ENCODE measurements at places on chromosomes 16 and 17.

- DNase-seq = no peak
Measured at GRCh38 chr16:69089091-69089910, 16.2 kb upstream of the HAS3 start.

DNA sequence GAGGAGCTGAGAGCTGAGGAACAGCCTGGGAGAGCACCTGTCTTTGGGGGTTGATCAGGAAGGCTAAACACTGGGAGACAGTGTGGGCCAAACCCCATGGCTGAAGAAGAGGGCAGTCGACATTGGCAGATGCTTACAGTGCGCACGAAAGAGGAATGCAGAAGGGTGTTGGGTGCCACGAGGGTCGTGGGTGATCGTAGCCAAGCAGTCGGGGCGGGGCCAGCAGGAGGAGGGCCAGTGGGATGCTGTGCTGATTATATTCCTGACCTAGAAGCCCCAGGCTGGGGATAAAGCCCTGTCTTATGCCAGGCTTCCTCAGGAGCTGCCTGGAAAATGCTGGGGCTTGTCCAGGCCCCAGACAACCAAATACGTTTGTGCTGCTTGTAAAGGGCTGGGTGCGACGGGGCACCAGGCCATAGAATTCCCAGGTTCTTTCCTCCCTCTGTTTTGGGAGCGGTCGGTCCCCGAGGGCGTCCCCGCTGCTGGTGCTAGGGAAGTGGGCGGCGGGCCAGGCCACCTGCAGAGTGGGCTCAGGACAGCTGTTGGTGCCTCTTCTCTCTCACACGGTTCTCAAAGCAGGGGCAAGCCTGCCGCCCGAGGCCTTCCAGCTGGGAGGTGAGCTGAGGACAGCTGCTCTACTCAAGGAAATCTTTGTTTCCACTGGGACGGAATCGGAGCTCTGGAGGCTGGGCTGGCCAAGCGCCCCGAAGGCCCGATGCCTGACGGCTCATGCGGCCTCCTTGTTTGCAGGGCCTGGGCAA, 10.0 kb downstream of the C1QTNF1 start:
- no peak for DNase-seq

GRCh38 chr17:17398943-17399926, 77.6 kb upstream of the MED9 start:
- DNase-seq = no peak

DNA sequence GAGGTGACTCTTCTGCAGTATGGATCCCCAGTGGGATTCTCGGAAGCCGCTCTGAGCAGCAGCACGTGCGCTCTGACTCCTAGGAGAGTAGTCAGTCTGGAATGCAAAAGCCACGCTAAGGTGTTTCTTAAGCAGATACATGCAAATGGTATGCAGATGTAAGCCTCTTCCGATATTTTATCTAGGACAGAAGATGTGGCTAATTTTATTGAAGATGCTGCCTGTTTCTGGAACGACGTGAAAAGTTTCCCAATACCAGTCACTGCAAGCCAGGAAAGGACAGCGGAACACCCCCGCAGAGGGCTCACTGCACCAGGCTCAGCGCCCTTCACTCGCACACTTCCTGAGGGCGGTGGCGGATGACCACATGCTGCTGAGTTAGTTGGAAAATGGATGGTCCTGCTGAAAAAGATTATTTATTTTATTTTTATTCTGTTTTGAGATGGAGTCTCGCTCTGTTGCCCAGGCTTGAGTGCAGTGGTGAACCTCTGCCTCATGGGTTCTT, 10.1 kb downstream of the FADS6 start:
- no peak for DNase-seq

DNA sequence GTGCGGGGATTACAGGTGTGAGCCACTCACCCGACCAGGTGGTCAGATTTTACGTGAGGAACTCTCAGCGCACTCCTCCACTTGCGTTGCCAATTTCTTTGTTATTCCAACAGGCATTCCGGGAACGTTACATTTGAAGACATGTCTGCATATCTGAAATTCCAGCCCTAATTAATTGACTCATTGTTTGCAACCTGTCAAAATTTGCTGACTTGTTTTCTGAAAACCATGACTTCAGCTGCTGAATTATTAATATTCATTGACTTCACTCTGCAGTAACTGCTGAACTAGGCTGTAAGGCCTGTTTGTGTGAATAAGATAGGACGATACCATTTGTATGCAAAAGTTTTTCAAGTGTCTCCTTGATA, 16.6 kb downstream of the G6PC1 start:
- DNase-seq = no peak

DNA sequence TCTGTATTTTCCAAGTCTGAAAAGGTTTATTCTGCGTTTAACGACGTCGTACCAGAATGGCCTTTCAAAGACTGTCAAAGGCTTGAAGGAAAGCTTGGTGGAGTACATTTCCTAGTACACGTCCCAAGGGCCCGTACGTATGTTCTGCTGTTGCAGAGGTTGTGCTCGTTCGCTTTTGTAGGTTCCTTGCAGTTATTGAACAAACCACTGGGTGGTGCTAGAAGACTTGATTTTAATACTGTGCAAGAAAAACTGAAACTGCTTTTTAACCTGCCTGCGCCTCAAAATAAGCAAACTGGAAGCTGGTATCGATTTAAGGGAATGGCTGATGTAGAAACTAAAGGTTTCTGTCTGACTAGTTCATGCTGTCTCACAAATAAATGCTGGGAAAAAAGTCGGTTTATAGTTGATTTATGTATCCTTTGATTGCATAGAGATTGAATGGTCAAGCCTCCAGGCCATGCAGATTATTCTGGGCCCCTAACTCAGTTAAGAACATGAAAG, 54.6 kb downstream of the USP10 start:
- DNase-seq = no peak

GRCh38 chr17:1496869-1497268, 4.4 kb upstream of the MYO1C start:
- no peak for DNase-seq

DNA sequence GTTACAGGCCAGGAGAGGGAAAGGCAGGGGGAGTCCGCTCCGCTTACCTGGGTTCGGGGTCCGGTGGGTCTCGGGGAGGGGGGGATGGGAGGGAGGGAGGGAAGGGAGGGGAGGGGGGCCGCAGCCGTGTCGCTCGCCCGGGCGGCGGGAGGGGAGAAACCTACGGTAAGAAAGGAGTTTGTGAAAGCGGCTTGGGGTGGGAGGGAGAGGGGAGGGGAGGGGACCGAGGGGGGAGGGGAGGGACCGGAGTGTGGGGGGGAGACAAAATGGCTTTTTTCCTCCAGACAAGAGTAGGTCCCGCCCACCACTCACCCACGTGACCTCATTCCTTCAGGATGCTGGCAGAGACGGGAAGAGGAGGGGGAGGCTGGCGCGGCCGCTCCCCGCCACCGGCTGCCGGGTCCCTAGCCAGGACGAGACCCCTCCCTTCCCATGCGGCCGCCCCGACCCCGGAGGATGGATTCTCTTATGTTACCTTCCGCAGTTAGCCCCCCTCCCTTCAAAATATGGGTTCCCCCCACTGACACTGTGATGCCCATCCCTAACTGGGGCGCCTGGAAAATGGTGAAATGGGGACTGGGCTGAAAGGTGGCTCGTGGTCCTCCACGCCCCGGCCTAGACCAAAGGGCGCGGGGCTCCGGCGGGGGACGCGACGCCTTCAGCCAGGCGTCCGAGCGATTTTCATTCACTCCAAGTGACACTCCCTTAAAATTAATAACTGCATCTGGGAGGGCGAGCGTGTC, at the start of gene PCGF2:
Gene PCGF2, minus strand, starts transcription at position 188 of the 743 bp plus-strand sequence. CDS start 7,934 bp downstream, outside the sequence.
- no peak for DNase-seq

DNA sequence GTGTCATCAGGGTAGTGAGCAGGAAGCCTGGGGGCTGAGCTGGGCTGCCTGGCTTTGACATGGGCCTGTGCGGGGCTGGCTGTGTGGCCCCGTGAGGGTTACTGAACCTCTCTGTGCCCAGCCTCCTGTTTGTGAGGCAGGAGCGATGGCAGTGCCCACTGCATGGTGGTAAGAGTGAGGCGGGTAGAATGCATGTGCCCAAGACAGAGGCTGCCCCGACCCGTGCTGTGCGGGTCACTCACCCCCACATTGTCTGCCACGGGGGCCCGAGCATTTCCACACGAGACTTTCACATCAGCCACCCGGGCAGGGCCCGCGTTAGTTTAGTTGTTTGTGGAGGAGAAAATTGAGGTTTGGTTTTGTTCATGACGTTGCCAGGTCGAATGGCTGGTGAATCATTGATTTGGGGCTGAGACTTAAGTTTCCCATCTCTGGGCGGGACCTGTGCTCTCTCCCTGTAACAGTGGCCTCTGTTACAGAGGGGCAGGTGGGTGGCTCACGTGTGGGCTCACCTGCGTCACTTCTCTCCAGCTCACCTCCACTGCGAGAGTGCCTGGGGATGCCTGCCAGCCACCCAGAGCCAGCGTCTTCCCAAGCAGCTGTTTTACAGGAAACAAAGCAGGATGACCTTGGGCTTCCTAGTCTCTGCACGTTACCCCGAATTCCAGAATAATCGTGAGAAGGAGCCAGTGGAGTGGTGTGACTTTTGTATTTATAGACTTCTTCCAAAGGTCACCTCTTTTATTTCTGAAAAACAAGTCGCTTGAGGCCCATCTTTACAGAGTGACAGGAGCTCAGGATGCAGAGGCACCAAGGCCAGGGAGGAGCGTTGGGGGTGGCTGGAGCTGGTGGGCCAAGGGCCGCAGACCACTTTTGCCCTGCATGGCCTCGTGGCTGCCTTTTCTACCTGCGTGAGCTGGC, 150.6 kb downstream of the RPTOR start:
- no peak for DNase-seq

DNA sequence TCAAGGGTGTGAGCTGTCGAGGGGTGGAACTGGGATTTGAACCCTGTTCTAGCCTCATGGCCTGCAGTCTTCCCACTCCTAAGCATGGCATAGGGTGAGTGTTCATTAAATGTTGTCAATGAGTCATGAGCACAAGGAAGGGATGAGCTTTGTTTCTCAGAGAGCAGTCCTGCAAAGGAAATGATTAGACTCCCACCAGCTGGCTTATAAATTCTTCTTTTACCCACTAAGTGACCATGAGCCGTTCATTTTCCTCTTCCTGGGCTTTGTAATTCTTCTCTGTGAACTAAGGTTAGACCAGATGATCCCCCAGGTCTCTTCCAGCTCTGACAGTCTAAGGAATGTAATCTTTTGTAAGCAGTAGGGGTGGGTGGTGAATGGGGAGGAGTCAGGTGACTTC, 47.9 kb upstream of the HNF1B start:
- no peak for DNase-seq

GRCh38 chr16:29806099-29806579, at the start of gene MAZ:
MAZ (plus strand) TSS chr16:29806529; CDS start chr16:29806702, 173 bp downstream.
- DNase-seq = no peak

- DNase-seq = no peak
Measured at GRCh38 chr17:4161192-4161966, 18.4 kb downstream of the CYB5D2 start.

DNA sequence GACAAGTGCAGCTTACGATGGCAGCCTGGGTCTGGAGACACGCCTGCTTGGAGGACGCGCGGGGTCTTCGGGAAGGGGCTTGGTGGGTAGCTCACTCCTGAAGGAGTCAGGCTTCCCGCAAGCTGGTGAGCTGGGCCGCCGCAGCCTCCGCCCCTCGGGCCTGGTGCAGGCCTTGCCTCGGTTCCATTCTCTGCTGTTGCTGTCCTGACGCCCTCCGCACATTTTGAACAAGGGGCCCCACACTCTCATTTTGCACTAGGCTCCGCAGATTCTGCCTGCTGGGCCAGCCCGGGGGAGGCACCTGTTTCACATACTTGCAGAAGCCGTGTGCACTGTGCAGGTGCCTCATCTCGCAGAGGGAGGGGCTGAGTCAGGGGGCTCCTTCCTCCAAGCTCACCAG, 31.9 kb upstream of the CBX4 start:
- no peak for DNase-seq

- no peak for DNase-seq
Measured at GRCh38 chr17:41176744-41177387, 1.2 kb downstream of the KRTAP4-2 start.

DNA sequence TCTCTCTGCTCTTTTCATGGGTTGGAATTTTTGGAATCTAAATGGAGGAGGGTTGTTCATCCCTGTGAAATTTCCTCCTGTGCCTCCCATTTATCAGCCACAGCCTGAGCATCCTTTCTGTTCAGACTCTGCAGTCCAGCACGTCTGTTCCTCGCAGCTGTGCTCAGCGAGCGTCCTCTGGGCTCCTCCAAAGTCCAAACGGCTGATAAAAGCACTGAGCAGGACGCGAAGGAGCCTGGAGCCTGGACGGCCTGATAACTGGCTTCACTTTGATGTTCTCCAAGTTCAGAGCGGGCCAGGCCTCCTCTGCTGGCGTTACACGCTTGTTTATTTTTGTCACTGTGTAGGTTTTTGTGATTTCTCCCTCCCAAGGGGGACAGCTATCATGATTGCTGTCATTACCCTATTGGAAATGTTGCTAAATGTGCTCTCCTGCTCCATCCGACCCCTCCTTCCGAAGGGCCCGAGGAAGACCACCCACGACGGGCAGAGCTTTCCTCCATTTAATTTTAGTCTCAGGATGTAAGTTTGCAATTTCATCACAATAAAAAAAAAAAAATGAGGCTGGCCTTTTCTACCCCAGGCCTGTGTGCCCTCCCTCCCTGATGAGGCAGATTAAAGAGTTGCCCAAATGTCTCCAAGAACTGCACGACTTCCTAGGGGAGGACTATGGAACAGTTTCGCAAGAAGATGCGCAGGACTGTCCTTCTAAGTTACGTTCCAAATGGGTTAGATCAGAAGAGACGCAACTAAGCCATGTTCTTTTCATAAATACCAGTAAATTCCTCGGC, 290.5 kb upstream of the FOXF1 start:
- no peak for DNase-seq

DNA sequence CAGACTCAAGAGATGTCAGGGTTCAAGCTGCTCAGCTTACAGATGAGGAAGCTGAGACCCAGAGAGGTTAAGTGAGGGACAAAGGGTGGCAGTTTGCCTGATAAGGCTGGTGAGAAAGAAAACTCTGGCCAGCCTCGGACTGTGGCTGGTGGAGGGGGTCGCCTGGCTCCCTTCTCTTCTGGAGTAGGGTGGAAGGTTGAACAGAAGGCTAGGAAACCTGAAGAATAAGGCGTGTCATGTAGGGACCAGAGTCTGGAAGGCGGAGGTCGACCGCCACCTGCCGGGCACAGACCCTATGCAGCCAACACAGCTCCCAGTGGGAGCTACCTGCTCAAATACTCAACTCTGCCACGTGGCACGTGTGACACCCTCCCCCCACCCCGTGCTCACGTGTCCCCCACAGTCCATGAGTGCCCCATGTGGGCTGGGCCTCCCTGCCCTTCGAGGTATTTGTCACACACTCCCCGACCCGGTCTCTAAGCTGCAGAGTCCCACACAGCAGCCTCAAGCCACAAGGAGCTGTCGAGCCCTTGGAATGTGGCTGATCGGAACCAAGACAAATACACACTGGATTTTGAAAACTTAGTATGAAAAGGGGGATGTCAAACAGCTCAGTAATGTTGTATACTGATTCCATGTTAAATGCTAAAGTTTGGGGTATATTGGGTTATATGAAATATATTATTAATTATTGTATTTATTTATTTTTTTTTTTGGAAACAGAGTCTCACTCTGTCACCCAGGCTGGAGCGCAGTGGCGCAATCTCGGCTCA, 11.8 kb downstream of the HID1 start:
- no peak for DNase-seq
